ENCODE measurements at places on chromosomes 4 and X.

GRCh38 chrX:134821370-134821769, 163.1 kb upstream of the PLAC1 start:
- no peak for DNase-seq

- no peak for DNase-seq
These were observed 34.5 kb downstream of the SPINK2 start for GRCh38 chr4:56786955-56787354.

- DNase-seq, result peak; percentile 56
These were observed 3.9 kb downstream of the PJA1 start for GRCh38 chrX:69161371-69161770.

GRCh38 chr4:38860788-38861424, 4.3 kb upstream of the TLR6 start:
- DNase-seq, result no peak

DNA sequence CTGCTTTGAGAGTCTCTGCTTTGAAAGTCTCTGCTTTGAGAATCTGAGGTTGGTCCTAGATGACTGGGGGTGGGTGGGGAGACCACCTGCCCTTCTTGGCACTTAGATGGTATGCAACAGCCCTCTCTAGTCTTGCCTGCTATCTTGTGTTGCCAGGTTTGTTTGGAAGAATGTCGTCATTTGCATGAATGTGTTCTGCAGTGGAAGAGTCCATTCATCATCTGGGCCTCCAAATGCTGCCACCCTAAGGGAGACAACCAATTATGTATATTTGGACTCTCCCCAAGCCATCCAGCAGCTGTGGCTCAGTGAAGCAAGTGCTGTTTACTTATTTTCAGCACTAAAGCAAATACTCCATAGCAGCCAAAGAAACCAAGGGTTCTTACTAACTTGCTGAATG, 44.6 kb upstream of the TRPC5OS start:
- no peak for DNase-seq
